HFFc6 (cell line): ENCODE measurements at places on chromosomes 5 and 9. TPM values are rescaled to one million over a fixed set of nuclear protein-coding genes. Genes with fewer than 3 reads are reported as not detected.

Gene PCDHGA1
- 1.3 to 1.6 TPM (median 1.3 TPM) in 3 replicates for total RNA-seq

Gene RPP25L
- total RNA-seq: 21.2 to 24.1 TPM (median 22.3 TPM) in 3 replicates

Gene C9orf50
- total RNA-seq: 0.32 to 0.60 TPM in 2 of 3 replicates, not detected in the other

Gene DOCK2
- total RNA-seq: 3.4 to 4.9 TPM (median 4.7 TPM) in 3 replicates

Gene ZDHHC11
- 1.4 to 3.2 TPM (median 1.6 TPM) in 3 replicates for total RNA-seq

- H3K27me3 ChIP-seq: peaks cover 6% of the 10 kb centered on the region
- H3K27ac ChIP-seq: no peak overlapping the region
- no peak for DNase-seq
- H3K4me1 ChIP-seq: no peaks in the 10 kb centered on the region
These were observed 81.1 kb downstream of the EGFLAM start for GRCh38 chr5:38339446-38339845.

GRCh38 chr9:126919193-126919592 is 4.6 kb downstream of the RALGPS1 start:
- no peak overlapping the region for H3K4me3 ChIP-seq
- DNase-seq: no peak
- no peak overlapping the region for H3K27ac ChIP-seq
- H3K36me3 ChIP-seq: no peaks in the 10 kb centered on the region
- peaks cover 42% of the 10 kb centered on the region for H3K27me3 ChIP-seq
- H3K4me1 ChIP-seq: 0 out of 2 replicates have a peak, but pooled peaks cover 5% of the 10 kb centered on the region

GRCh38 chr5:58066076-58066475 is 393.8 kb downstream of the PLK2 start:
- DNase-seq: no peak
- no peak overlapping the region for H3K4me3 ChIP-seq
- H3K27ac ChIP-seq: no peak overlapping the region
- no peaks in the 10 kb centered on the region; the same call in 1 of the 2 replicates for H3K27me3 ChIP-seq
- peaks cover 7% of the 10 kb centered on the region for H3K36me3 ChIP-seq
- peaks cover 23% of the 10 kb centered on the region for H3K4me1 ChIP-seq

- H3K36me3 ChIP-seq: no peaks in the 10 kb centered on the region; the same call in 1 of the 2 replicates
- DNase-seq: no peak
- no peaks in the 10 kb centered on the region; the same call in 1 of the 2 replicates for H3K27me3 ChIP-seq
- no peak overlapping the region for H3K4me3 ChIP-seq
- H3K27ac ChIP-seq: no peak overlapping the region
These were observed 70.3 kb downstream of the PGM5 start for GRCh38 chr9:68426755-68427154.

GRCh38 chr9:125143377-125144090 is at the start of gene SCAI:
Gene SCAI, minus strand, starts transcription at chr9:125143528. Its CDS starts 91 bp downstream, at chr9:125143437.
- peaks cover 42% of the 10 kb centered on the region for H3K4me1 ChIP-seq
- H3K36me3 ChIP-seq: peaks cover 8% of the 10 kb centered on the region; the same call in 1 of the 2 replicates
- H3K27ac ChIP-seq: peak within 1 kb of the TSS; percentile 27
- H3K4me3 ChIP-seq: peak within 1 kb of the TSS; percentile 96

GRCh38 chr5:35828082-35828598 is 28.6 kb upstream of the IL7R start:
- DNase-seq: no peak
- no peak overlapping the region for H3K4me3 ChIP-seq
- no peak overlapping the region for H3K27ac ChIP-seq
- peaks cover 9% of the 10 kb centered on the region for H3K4me1 ChIP-seq
- H3K27me3 ChIP-seq: peaks cover 3% of the 10 kb centered on the region

DNA sequence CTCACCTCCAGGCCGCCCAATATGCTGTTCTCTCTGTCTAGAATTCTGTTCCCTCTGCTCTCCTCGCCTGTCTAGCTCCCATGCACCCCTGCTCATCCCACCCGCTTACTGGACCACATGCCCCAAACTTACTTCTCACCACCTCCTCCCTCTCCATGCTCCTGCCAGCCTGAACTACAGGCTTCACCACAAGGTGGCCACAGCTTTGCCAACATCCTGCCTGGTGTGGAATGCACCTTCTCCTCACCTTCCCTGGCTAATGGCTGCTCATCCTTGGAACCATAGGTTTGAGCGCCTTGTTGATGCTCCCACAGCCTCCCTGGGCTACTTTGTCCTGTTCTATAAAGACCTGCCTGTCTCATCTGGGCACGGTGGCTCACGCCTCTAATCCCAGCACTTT is 9.6 kb downstream of the LAMC3 start:
- H3K36me3 ChIP-seq: no peaks in the 10 kb centered on the region
- H3K4me3 ChIP-seq: no peak overlapping the region
- H3K27me3 ChIP-seq: peaks cover 41% of the 10 kb centered on the region
- no peak overlapping the region for H3K27ac ChIP-seq
- no peak for DNase-seq

- H3K4me1 ChIP-seq: peaks cover 33% of the 10 kb centered on the region
- DNase-seq: no peak
- H3K36me3 ChIP-seq: peaks cover 5% of the 10 kb centered on the region; the same call in 1 of the 2 replicates
- H3K27me3 ChIP-seq: peaks cover 11% of the 10 kb centered on the region
- H3K4me3 ChIP-seq: peak overlapping the region; percentile 92
These were observed 556 bp upstream of the TTF1 start for GRCh38 chr9:132407196-132407595.

DNA sequence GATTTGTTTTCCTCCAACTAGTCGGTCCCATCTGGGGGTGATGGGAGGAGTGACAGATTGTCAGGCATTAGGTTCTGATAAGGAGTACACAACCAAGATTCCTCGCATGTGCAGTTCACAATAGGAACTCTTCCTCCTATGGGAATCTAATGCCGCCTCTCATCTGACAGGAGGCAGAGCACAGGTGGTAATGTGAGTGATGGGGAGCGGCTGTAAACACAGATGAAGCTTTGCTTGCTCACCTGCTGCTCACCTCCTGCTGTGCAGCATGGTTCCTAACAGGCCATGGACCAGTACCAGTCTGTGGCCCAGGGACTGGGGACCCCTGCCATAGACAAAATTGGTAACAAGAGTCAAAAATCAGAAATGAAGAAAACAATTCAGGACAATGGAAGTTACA is 173.3 kb upstream of the HMHB1 start:
- H3K4me3 ChIP-seq: no peak overlapping the region
- peaks cover 2% of the 10 kb centered on the region; the same call in 1 of the 2 replicates for H3K27me3 ChIP-seq
- H3K36me3 ChIP-seq: no peaks in the 10 kb centered on the region
